ENCODE measurements at places on chromosomes 11 and 22.

- DNase-seq = peak; percentile 23
These were observed 12.7 kb upstream of the TMEM218 start for GRCh38 chr11:125123947-125124617.

DNA sequence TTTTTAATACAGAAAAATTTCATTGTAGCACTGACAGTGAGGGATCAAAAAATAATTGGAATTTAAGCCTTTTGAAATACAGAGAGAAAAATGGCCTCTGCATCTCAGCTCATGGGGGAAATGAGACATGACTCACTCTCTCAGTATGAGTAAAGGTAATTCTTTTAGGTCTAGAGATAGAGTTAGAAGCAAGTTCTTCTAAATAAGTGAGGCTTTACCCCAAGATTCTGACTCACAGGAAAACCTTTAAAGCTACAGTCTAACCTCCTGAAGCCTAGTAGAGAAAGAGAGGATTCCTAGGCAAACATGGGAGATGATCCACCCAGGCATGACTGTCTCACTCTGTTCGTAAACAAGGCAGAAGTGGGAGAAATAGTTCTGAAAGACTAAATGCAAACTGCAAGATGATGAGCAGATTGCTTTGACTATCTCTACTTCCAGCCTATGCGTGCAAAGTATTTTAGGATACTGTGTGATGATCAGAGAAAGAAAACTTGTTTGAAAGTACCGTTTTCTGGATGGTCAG lies 1003.3 kb upstream of the CCDC90B start:
- no peak for DNase-seq

GRCh38 chr11:88204353-88204752 lies 29.1 kb upstream of the RAB38 start:
- DNase-seq = no peak

DNA sequence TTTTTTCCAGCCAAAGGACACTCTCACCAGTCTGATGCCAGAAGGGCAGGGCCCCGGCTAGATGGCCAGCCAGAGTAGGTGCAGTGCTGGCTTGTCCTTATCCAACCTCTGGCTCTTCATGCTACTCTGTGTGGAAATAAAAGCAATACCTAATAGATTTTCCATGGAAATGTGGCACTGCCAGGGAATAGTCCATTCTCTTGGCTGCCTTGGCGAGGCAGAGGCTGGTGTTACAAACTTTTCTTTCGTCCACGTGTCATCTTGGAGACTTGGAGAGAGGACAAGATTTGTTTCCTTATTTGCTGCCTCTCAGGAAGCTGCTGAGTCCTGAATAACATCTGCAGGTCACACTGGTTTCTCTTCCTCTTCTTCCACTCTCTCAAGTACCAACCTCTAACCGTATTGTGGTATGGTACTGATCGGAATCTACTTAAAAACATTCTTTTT lies 17.2 kb upstream of the C1QTNF4 start:
- no peak for DNase-seq

DNA sequence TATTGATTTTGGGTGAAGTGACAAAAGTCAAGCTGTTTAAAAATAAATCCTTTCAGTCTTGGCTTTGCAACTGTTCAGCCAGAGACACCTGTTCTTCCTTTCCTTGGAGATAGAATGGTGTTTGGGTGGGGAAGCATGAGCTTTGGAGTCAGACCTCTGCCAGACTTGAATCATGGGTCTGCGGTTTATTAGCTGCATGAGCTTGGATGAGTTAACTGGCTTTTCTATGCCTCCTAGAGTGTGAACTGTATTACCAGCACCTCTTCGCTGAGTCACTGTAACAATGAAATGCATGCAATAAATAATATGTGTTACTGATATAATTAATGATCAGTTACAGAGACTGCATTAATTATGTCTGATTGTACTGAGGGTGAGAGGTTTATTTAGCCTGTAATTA lies 13.5 kb upstream of the MYEOV start:
- no peak for DNase-seq

DNA sequence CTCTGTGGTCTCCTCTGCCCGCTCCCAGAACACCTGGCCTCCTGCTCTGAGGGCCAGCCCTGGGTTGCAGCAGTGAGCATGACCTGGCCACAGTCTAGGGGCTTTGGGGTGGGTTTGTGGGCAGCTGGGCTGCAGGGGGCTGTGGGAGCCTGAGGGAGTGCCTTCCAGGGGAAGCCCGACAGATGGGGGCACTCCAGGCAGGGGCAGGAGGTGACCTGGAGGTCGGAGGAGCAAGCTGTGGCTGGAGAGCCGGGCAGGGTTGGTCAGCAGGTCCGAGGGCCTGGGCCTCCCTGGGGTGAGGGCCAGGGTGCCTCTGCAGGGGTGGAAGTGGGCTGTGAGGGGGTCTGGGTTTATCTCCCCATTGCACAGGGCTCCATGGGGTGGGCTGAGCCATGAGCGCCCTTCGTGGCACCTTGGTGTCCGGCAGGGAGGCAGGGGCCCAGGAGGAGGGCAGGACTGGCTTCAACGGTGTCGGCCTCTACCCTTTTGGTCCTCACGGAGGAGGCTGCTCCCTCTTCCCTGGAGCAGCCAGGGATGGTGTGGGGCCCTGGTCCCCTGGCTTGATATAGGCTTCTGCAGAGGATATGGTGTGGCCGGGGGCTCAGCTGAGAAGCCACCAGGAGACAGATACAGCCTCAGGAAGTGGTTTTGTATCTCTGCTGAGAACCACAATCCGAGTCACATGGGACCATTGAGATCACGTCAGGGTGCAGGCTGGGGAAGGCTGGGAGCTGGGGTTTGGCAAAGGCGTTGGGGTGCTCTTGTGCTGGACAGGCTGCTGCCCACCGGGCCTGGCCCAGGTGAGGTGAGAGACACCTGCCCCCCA lies 22.3 kb downstream of the KCNQ1 start:
- DNase-seq = no peak

DNA sequence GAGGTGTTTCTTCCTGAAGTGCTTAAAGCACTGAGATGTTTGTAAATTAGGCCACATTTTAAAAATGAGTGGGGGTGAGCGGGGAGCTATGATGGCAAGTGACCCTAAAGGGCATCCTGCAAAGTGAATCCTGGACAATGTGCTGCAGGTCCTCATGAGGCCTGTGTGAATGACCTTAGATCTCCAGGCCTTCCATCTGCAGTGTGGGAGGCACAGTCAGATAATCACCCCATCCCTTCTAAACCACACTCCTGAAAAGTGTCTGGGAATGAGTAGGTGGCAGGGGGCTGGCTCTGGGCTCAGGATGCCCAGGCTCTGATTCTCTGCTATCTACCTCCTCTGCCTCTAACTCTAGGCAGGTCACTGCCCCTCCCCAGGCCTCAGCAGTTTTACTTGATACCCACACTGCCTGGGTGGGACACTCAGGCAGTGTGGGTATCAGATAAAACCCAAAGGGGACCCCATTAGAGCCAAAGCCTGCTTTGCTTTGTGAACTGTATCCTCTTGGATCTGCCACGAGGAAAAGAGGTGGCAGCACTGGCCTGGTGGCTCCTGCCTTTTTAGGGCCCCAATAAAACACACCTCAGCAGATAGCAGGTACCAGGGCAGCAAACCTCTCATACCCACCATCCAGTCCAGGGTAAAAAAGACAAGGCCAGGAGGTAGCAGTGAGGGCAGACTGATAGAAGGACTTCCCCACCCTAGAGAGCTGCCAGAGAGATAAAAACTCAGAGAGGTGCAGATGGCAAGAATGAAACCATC lies 10.5 kb downstream of the STARD10 start:
- no peak for DNase-seq

Data from stimulated activated CD4-positive, alpha-beta T cell treated with anti-CD3 and anti-CD28 coated beads, Interleukin-12 subunit alpha, Interleukin-12 subunit beta, amount 100 ng/mL, for 48 hours (primary cell).